Activated naive CD8-positive, alpha-beta T cell treated with anti-CD3 and anti-CD28 coated beads, Interleukin-2, amount 10 ng/mL, durations not matched to agents 7 days and 5 days (primary cell): ENCODE measurements at places on chromosomes 6 and 20.

- no peak for DNase-seq
Observed at GRCh38 chr6:67131827-67132226, 1424.8 kb upstream of the EYS start.

- DNase-seq: no peak
Observed at GRCh38 chr20:56855708-56856107, 226.6 kb downstream of the TFAP2C start.

DNA sequence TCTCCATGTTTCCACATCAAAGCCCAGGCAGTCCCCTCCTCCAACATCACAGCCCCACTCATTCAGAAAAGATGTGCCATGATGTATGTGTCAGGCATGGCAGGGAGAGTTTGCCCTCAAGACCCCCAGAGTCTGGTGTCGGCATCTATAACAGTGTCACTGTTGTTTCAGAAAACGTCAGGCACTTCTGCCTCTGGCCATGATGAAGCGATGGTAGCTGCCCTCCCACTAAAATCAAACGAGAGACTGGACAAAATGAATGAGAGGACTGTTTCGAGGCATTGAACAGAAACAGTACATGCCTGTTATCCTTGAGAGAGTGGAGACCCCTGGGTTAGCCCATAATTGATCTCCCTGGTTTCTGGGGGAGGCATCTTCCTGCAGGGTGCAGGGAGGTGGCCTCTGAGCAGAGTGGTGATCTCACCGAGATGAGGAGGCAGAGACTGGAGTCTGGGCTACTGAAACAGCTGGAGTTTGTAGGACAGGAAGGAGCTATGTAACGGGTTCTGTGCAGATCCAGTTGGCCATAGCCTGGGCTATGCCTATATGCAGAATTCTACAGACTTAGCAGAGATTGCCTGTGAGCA, 144.5 kb downstream of the SYCP2 start:
- no peak for DNase-seq

- no peak for DNase-seq
Observed at GRCh38 chr6:150738092-150738629, 127.3 kb upstream of the MTHFD1L start.

DNA sequence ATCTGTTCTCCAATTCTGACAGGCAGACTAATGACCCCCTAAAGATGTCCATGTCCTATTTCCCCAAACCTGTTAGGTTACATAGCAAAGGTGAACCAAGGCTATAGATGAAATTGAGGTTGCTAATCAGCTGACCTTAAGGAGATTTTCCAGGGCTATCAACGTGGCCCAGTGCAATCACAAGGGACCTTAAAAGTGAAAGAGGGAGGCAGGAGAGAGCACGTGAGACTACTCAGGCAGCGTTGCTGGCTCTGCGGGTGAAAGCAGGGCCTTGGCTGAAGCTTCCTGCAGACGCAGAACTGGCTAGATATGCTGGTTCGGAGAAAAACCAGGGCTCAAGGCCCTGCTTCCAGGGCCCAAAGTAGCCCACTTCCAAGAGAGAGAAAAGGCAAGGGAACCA, 78.7 kb downstream of the NCOA7 start:
- no peak for DNase-seq

GRCh38 chr20:18731940-18732339, 81.6 kb upstream of the SCP2D1 start:
- DNase-seq: no peak

DNA sequence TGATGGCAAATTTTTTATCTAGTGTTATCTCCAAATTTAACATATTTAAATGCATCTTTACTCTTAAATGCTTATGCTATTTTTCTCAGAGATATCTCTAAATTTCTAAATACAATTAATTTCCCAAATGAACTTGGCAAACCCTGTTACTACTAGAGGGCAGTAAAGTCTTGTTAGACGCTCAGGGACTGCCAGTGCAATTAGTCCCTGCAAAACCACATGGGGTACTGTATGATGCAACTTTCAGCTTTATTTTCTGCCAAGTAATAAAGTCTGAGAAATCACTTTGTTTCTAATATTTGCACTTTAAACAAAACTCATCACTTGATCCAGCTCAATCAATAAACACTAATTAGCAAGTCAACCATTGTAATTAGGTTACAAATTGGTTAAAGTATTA, 76.0 kb upstream of the ADGRB3 start:
- DNase-seq: no peak

DNA sequence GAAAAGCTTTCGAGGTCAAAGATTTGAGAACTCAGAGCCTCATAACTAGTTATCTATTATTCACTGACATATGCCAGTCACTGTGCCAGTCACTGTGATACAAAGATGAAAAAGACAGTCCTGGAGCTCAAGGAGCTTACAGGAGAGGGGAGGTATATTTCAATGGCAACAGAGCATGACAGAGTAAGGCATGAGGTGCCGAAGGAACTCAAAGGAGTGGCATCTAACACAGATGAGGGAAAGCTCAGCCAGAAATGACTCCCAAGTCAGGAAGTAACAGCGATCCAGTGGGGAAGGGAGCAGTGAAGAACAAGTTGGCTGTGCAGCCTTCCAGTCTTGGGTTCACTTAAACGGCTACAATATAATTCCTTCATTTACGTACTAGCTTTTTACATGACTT, 46.6 kb downstream of the DTNBP1 start:
- DNase-seq: no peak

DNA sequence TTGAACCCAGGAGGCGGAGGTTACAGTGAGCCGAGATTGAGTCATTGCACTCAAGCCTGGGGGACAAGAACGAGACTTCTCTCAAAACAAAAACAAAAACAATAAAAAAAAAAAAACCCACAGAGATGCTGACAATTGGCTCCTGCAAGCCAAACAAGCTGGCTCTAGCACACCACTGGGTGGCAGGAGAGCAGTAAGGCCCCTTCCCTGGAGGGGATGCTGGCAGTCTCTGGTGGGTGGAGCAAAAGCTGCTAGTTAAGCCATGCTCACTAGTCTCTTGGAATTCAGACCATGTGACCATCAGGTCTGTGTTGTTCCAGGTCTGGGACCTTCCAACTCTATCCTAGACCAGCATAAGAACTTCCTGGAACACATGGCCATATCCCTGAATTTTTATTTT, 18.9 kb upstream of the DSN1 start:
- DNase-seq: no peak

- peak; percentile 16 for DNase-seq
Observed at GRCh38 chr20:63093966-63094766, 87.4 kb upstream of the BHLHE23 start.

DNA sequence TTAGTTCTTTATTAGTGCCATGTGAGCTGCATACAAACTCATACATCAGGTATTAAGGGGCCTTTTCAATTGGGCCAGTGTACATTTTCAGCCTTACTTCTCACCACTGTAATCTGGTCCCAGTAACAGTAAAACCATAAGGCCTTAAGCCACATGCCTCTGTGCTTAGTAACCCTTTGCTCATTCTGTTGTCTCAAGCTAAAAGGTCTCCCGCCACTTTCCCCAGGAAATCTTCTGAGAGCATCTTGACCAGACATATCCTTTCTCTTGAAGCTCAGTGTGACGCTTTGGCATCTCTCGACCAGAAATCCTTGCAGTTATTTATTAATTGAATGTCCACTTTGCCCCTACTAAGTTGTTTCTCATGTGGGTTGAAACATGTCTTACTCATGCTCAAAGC, 68.0 kb downstream of the CYP39A1 start:
- DNase-seq: no peak

DNA sequence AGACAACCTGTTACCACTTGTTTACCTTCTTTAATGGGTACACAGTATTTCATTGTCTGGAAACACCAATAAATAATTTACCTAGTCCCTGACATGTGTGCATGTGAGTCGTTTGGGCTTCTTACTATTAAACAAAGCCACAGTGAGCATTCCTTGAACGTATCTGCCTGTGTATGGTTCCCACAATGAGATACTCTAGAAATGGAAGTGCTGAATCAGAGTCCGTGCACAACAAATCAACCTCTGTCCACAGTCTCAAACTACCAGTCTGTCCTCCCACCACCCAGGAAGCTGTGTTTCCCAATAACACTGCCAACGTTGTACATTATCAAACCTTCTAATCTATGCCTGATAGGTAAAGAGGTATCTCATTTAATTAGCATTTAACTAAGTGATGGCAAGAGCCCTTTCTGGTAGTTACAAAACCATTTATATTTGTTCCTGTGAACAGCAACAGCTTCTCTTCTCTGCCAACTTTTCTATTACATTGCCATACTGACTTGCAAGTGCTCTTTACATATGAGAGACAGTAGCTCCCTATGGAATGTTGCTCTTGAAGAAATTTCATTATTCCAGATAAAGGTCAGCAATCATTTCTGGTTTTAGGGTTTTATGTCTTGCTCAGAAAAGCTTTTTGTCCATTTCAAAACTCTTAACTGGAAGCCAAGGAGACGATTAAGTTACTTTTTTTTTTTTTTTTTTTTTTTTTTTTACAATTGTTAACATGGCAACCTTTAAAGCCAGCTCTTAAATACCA, 14.7 kb downstream of the JAG1 start:
- DNase-seq: no peak

DNA sequence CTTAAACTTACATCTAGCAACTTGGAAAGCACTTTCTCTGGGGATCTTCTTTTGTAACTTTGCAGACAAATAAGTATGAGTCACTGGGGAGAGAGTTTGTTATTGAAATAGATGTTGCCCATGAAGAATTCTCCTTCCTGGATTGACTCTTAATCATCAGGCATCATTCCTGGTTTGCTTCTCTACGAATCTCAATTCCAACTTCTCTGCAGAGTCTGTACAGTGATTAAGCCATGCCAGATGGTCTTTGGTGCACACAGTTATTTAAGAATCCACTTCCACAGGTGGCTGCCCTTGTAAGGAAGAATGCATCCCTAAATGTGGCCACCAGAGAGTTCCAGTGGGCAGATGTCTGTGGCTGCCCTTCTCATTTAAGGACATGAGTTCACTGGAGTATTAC, 25.7 kb downstream of the MYCT1 start:
- DNase-seq: no peak

DNA sequence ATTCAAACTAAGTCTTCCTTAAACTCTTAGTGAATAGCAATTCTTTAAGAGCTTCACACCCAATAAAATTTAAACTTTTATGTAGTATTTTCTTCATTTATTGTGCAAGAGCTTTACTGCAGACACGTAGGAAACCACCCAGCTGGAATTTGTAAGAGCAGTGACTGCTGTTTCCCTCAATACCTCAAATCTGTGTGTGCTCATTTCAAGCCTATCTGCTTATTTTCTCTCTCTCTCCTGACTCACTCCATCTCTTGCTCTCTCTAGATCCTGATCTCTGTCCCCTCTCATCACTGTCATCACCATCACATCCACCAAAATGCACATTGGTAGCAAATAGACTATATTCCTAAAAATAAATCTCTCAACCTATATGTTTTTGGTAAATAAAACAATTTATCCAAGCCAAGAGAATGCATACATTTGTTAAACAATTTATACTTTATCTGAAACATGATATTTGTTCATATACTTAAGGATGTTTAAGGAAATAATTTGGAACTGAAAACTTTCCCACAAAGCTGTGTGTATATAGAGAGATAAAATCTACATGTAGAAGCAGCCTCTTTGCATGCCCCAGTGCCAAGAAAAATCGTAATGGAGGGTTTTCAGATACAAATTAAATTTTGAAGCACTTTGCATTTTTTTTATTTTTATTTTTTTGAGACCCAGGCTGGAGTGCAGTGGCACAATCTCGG, 273.0 kb downstream of the TFAP2A start:
- no peak for DNase-seq

DNA sequence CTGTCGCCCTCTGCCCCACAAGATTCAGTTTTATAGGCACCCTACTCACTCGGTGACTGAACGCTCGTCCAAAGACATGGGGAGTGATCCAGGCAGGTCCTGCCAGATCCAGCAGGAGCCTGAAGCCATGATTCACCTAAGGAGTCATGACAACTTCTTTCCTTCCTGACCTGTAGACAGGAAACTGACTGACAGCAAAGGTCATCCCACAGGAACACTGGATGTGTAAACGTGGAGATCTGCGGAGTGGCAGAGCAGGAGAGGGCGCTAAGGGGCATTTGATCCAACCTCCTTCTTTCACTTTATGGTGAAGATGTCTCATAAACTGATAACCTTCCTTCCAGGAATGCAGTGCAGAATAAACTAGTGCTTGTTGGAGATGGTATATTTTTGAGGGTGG, 192.2 kb downstream of the GJA10 start:
- no peak for DNase-seq

GRCh38 chr6:18551228-18551627, 164.1 kb downstream of the RNF144B start:
- no peak for DNase-seq

GRCh38 chr6:73264446-73264845, 1.4 kb upstream of the KHDC1 start:
- DNase-seq: no peak

- no peak for DNase-seq
Observed at GRCh38 chr6:167000759-167001158, 1.6 kb downstream of the CEP43 start.

- DNase-seq: no peak
Observed at GRCh38 chr6:122785891-122786290, 3.2 kb upstream of the SMPDL3A start.

DNA sequence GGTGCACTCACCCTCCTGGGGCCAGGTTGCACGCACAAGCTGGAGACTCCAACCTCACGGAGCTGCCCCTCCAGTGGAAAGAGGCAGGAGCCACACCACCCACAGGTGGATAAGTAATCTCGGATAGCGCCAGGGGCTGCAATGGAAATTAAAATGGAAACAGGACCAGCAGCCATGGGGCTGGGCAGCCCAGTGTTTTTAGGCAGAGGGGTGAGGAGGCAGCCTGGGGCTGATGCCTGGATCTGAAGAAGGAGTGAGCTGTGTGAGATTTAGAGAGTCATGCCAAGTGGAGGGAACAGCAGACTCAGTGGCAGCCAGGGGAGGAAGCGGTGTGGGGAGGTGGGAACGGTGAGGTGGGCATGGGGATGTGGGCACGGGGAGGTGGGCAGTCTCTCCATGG, 275.6 kb downstream of the SMOC2 start:
- no peak for DNase-seq

GRCh38 chr20:47503685-47504084, 2.0 kb downstream of the NCOA3 start:
- DNase-seq: no peak

DNA sequence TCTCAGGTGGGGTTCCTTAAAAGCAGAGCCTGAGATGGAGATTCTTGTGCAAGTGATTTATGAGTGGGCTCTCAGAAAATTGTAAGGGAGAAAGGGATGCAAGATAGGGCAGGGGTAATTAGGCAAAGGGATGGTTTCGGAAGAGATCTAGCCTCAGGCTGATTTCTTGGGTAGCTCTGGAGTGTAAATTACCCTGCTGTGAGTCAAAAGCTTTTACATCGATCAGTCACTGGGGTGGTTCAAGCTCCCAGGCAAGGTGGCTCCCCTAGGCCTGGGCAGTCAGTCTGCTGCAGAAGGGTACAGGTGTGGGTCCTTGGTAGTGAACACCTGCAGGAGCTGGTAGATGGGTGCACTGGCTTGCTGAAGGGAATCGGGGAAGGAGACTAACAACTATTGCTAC, 11.1 kb upstream of the PM20D2 start:
- DNase-seq: no peak

DNA sequence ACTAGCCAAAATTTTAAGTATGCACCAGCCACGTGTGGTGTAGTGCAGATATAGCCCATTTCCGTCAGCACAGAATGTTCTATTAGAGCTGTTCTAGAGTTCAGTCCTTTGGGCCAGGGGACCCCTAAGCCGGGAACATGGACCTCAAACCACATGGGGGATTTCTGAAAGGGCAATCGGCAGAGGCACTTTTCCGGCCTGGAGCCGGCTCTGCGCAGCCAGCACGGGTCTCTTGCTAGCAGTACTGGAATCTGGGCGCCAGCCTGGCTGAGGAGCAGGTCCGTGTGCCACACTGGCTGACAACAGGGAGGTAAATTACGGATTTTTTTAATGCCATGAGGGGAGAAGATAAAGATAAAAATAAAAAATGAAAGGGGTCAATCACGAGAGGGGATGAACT, 120.5 kb downstream of the SULF2 start:
- no peak for DNase-seq

GRCh38 chr20:33560026-33560425, 70.1 kb downstream of the CBFA2T2 start:
- no peak for DNase-seq
